ENCODE measurements at places on chromosomes 16 and 17. TPM values are rescaled to one million over a fixed set of nuclear protein-coding genes. Genes with fewer than 3 reads are reported as not detected.

DNA sequence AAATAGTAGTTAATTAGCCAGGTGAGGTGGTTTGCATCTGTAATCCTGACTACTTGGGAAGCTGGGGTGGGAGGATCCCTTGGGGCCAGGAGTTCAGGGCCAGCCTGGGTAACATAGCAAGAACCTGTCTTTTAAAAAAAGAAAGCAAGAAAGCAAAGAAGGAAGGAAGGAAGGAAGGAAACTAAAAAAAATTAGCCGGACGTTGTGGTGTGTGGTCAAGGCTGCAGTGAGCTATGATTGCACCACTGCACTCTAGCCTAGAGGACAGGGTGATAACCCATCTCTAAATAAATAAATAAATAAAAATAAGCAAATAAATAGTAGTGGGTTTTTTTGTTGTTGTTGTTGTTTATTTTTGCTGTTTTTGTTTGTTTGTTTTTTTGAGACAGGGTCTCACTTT, 39.3 kb upstream of the MAP2K6 start:
- H3K4me3 ChIP-seq: no peak overlapping the region
- no peaks in the 10 kb centered on the region for H3K36me3 ChIP-seq
- DNase-seq: no peak
- H3K27ac ChIP-seq: no peak overlapping the region
- no peaks in the 10 kb centered on the region for H3K27me3 ChIP-seq

GRCh38 chr16:80519189-80519588, 21.6 kb upstream of the DYNLRB2 start:
- H3K4me1 ChIP-seq: no peaks in the 10 kb centered on the region
- DNase-seq: no peak
- H3K27ac ChIP-seq: no peak overlapping the region
- no peak overlapping the region for H3K4me3 ChIP-seq
- H3K27me3 ChIP-seq: no peaks in the 10 kb centered on the region

DNA sequence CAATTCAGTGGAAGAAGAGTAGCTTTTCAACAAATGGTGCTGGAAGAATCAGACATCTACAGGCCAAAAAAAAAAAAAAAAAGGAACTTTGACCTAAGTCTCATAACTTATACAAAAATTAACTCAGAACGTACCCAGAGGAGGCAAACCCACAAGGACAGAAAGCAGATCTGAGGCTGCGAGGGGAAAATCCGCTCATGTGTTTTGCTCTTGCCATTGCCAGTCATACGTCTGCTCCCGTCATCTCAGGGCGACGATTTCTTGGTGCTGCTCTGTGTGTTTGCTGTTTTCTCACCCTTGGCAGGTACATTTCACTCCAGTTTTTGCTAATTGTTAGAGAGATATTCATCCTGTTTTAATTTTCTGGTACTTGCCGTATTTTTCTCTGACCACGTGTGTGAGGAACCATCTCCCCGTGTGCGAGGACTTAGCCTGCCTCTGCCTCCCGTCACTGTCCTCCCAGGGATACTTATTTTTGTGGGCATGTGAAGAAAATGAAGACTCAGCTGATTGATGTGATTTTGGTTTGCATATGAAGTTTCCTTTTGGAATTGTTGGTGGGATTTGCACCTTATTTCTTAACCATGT, 33.4 kb upstream of the ACSF3 start:
- no peaks in the 10 kb centered on the region for H3K36me3 ChIP-seq
- no peak overlapping the region for H3K27ac ChIP-seq
- DNase-seq: no peak
- no peaks in the 10 kb centered on the region for H3K27me3 ChIP-seq
- H3K4me3 ChIP-seq: no peak overlapping the region

DNA sequence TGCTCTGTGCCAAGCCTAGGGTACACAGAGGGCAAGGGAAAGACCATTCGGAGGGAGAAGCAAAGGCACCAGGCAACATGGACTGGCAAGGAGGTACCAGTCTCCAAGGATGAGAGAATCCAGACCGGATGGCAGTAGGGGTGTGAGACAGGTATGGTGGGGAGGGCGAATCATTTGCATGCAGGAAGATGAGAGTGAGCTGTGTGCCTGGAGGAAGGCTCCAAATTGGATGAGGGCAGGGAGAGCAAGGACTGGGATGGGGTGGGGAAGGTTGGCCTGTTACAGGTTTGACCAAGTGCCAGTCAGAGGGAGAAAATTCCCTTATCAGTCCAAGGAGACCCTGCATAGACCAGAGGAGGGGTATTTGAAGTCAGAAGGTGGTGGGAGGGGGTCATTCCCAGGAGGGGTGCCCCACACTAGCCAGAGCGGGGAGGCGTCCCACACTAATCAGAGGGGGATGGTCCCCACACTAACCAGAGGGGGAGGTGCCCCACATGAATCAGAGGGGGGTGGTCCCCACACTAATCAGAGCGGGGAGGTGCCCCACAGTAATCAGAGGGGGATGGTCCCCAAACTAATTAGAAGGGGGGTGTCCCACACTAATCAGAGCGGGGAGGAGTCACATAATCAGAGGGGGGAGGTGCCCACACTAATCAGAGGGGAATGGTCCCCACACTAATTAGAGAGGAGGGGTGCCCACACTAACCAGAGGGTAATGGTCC, 737 bp downstream of the CANT1 start:
- no peaks in the 10 kb centered on the region for H3K27me3 ChIP-seq
- H3K27ac ChIP-seq: no peak overlapping the region
- peaks cover 35% of the 10 kb centered on the region for H3K4me1 ChIP-seq

- H3K4me1 ChIP-seq: peaks cover 14% of the 10 kb centered on the region
- H3K36me3 ChIP-seq: no peaks in the 10 kb centered on the region
- DNase-seq: peak; percentile 19
These were observed 6.8 kb upstream of the CYB5B start for GRCh38 chr16:69417520-69418199.

- no peak overlapping the region for H3K27ac ChIP-seq
- no peaks in the 10 kb centered on the region for H3K27me3 ChIP-seq
- H3K4me1 ChIP-seq: no peaks in the 10 kb centered on the region
- peaks cover 75% of the 10 kb centered on the region for H3K36me3 ChIP-seq
- no peak overlapping the region for H3K4me3 ChIP-seq
- no peak for DNase-seq
These were observed 19.8 kb downstream of the USP36 start for GRCh38 chr17:78820841-78821240.

The CEP112 gene
- total RNA-seq: 20.4 TPM

The GRIN2C gene
- total RNA-seq: 120 TPM

The CES4A gene
- total RNA-seq: 15.7 TPM
